ENCODE measurements at places on chromosomes 6 and 20.

DNA sequence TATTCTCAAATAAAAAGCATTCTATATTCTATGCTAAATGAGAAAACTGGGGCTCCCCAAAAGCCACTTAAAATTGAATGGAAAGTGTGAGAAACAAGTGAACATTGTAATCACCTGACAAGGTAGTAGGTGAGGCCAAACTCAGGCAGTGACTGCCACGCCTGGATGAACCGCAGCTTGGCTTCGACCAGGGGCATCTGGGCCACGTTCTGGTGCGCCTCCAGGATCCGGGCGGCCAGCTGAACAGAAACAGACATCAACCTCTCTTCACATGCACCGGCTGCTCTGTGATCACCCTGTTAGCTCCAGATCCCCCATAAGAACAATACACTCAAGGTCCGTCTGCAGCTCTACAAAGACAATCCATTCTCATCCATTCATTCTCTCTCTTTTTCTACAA is 30.1 kb upstream of the LRRN4 start:
- no peak for DNase-seq

DNA sequence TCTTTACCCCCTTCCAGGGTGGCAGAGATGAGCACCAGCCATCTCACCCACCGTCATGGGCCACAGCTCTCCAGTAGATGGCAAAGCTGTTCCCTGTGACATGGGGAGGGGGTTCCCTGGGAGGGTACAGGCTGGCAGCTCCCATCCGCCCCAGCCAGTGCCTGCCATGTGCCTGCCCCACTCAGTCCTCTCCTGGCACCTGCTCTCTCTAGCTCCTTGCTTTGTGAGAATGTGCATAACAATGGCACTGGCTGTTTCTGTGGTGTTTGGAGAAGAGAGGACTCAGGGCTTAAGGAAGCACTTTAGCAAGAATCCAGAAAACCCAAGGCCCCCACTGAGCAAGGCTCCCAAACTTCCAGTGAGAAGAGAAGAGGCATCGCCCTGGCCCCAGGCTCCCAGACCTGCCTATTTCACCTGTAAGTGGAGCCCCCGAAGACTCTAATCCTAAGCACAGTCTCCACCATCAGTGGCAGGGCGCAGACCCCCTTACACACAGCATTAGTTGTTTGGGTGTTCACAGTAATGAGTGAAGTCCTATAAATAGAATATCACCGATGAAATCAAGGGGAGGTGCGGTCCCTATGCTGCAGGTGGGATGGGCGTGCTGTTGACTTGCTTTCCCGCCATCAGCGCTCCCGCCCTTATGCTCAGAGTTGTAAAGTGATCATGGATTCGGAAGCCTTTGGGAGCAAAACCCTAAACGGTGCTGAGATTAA is 110.2 kb downstream of the AGPAT4 start:
- DNase-seq = no peak

DNA sequence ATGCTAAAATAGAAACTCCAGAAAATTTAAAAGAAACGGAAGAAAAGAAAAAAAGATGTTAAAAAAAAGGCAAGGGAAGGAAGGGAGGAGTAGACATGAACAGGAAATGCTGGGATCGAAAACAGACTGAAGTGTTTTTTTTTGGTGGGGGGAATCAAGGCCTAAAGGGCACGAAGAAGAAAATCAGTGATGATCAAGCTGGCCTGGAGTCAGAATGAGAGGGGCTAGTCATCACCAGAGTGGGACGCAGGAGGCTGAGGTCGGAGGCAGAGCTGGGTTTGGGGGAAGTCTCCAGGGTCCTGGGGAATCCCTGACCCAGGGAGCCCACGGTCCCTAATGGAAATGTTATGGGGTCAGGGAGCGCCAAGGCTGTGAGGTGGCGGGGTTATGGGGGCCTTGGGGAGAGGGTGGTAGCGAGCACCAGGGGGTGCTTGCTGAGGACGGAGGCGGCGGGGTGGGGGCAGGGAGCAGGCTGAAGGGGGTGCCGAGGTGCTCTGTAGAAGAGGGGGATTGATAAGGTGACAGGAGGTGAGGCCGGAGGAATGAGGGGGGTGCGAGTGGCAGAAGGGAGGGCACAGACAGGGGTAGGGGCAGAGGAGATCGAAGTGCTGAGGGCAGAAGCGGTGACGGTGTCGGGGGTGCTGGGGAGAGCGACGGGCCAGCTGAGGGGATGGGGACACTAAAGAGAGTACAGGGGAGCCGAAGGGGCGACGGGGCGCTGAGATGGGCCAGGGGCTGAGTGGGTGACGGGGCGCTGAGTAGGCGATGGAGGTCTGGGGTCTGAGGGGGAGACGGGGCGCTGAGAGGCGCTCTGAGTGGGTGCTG is 684 bp downstream of the ZNFX1 start:
- DNase-seq = peak; percentile 83

GRCh38 chr20:57844626-57845596 is 135.1 kb upstream of the PMEPA1 start:
- DNase-seq = no peak

- DNase-seq = no peak
Observed at GRCh38 chr6:21137700-21138335, 455.7 kb upstream of the SOX4 start.

DNA sequence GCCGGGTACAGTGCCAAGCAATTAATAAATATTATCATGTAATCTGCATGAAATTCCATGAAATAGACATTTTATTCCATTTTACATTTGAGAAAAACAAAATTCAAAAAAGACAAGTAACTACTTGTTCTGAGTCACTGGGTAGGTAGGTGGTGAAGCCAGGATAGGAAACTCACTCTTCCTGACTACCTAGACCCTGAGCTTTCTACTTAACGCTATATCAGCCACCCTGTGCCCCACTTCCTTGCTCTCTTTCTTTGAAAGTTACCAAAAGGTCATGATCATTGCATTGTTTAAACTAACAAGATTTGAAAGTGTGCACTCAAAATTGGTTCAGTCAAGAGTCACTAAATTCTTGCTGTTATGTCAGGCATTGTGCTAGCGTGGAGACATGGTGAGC is 235.7 kb downstream of the CD83 start:
- DNase-seq = no peak

- no peak for DNase-seq
Observed at GRCh38 chr6:158502263-158502950, 57.5 kb upstream of the TMEM181 start.

GRCh38 chr20:34305333-34306230 is 2.4 kb upstream of the AHCY start:
- DNase-seq = no peak

GRCh38 chr6:132412656-132413498 is 11.6 kb upstream of the MOXD1 start:
- no peak for DNase-seq

GRCh38 chr20:14576196-14576877 is 238.9 kb upstream of the FLRT3 start:
- no peak for DNase-seq

DNA sequence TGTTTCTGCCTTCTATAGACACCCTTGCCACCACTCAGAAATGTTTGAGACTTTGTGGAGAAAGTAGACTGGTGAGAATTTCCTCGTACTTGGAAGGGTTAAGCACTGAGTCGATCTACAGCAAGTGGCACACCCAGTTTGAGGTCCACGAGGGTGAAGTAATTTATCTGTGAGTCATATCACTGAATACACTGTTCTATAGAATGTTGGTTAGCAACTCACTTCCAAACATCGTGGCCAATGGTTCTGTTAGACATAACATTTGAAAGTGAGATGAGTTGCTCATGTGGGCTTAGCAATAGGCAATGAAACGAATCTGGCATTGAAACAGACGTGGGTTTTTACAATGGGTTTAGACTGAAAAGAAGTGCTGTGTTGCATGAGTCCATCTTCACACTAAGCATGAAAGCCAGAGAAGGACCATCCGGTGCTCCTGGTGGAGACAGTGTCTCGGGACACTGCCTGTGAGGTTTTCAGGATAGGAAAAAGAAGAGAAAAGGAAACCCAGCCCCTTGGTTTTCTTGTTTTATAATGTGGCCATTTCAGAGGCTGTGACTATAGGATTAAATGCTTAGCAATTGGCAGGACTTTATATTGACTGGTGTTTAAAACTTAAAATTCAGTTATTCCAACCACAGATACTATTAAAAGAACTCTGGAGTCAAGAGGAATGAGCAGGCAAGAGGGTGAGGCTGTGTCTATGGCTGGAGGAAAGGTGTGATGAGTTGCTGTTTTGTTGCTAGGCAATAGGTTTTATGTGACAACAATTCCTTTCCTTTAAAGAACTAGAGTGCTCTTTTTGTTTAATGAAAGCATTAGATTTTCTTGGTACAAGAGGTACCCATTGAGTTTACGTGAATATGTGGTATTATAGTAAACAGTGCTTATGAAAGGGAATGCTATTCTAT is 31.0 kb upstream of the EZR start:
- peak; percentile 81 for DNase-seq

DNA sequence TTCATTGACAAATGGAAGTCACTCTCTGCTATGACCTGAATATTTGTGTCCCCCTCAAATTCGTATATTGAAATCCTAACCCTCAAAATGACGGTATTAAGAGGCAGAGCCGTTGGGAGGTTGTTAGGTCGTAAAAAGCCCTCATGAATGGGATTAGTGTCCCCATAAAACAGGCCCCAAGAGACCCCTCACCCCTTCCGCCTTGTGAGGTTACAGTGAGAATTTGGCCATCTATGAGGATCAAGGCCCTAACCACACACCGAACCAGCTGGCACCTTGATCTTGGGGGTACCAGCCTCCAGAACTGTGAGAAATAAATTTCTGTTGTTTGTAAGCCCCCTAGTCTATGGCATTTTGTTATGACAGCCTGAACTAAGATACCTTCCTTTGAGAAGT is 52.5 kb upstream of the SLC22A16 start:
- no peak for DNase-seq

- DNase-seq = no peak
Observed at GRCh38 chr6:39992861-39993622, 58.8 kb upstream of the MOCS1 start.

Measured in activated effector memory CD4-positive, alpha-beta T cell treated with anti-CD3 and anti-CD28 coated beads, Interleukin-2, amount 50 U/mL, for 16 hours (primary cell).